ENCODE measurements at places on chromosomes 6 and 20. TPM values are rescaled to one million over a fixed set of nuclear protein-coding genes. Genes with fewer than 3 reads are reported as not detected.

- no peak for DNase-seq
Observed at GRCh38 chr6:43934183-43934802, 164.3 kb downstream of the VEGFA start.

GRCh38 chr6:88899569-88900316 lies 63.7 kb downstream of the RNGTT start:
- no peak for DNase-seq

DNA sequence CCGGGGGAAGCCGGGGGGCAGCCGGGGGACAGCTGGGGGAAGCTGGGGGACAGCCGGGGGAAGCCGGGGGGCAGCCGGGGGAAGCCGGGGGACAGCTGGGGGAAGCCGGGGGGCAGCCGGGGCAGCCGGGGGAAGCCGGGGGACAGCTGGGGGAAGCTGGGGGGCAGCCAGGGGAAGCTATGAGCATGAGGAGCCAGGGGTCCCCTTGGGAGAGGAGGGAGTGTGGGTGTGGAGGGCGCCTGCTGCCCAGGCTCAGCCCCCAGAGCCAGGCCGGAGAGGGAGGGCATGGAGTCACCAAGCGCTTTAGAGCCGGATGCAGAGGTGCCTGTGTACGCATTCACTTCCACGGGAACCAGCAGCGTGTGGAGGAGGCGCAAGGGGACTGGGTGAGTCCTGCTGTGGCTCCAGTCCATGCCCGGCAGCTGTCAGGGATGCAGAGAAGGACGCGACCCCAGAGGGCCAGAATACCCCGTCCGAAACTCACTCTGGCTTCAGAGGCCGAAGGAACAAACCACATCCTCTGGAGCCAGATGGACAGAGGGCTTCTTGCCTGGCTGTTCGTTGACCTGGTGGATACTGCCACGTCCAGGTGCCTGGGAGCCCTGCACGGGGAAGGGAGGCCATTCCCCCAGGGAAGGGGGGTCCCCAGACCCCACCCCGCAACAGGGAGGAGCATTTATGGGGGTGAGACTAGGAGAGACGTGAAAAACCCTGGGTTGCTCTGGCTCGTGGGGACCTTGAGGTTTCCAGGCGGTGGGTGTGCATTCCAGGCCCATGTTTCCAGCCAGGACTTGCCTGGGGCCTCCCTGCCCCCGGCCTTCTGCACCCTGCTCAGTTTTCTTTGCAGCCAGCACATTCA lies 26.5 kb upstream of the DACT2 start:
- no peak for DNase-seq

- no peak for DNase-seq
Observed at GRCh38 chr6:41370488-41371111, 35.2 kb downstream of the NCR2 start.

- no peak for DNase-seq
Observed at GRCh38 chr6:81366972-81367371, 385.5 kb downstream of the TENT5A start.

DNA sequence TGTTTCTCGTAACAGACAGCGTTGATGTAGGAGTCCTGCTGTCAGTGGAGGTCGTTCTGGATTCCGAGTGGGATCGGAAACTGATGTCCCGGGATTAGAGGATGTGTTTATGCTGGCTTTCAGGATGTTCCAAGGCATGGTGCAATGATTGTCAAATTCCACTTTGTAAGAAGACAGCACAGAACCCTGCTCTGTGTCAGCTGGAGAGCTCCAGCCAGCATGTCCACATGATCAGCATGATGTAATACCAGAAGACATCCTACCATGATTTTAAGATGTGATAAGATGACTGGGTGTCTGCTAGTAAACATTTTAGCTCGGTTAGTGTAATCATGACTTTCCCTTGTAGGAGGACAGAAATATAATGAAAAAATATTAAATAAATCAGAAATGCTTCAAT lies 20.3 kb downstream of the ENPP1 start:
- peak; percentile 93 for DNase-seq

DNA sequence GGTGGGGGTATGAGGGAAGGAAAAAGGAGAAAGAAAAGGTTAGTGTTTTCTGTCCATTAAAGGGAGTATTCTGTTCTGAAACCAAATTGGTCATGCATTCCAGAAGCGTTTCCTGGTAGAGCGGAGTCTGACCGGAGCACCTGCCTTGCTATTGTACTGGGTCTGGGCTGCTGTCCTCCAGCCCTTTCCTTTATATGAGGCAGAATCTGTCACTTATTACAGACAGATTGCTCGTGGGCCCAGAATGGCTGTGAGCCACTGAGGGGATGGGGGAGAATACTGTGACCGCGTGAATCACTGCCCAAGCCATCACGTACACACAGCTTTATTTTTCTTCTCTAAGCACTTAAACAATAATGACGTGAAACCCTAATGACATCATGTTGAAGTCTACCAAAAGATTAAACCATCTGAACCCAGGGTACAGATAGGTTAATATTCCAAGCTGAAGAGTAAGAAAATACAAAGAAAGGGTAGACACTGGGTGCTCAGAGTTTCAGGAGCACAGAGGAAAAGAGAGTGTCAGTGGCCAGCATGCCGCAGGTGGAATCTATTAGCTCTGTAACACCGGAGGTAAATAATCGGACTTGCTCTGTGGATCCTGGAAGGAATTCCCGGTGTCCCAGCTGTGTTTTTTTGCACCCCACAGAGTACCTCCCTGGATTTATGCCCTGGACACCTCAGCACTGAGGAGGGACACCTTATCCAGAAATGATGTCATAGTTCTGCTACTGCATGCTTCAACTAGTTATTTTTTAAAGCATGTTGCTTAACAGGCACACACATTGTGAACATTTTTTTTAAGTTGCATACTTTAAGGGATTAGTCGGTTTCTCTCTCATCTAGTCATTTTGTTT lies 573.3 kb downstream of the PKHD1 start:
- DNase-seq: no peak

BTN1A1 gene
- total RNA-seq: not detected
